ENCODE measurements at places on chromosomes 4 and X.

DNA sequence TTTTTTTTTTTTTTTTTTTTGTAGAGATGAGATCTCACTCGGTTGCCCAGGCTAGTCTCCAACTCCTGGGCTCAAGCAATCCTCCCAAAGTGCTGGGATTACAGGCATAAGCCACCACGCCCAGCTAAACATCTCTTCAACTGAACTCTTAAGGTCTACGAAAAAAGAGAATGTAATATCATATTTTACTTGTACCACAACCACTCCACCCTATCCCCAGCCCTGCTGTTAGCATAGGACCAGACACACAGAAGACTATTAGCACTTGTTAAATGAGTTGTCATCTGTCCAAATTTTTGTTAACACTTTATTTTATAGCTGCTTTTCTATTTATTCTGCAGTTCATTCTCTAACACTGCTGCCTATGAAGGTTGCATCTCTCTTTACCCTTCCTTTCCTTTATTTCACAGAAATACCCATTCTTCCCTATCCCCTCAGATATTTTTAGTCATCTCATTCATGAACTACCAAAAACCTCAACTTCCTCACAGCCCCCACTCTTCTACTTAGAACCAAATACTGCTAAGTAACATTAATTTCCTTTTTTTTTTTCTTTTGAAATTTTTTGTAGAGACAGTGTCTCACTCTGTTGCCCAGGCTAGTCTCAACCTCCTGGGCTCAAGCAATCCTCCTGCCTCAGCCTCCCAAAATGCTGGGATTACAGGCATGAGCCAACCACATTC, 10.1 kb downstream of the SNX12 start:
- no peak for DNase-seq

DNA sequence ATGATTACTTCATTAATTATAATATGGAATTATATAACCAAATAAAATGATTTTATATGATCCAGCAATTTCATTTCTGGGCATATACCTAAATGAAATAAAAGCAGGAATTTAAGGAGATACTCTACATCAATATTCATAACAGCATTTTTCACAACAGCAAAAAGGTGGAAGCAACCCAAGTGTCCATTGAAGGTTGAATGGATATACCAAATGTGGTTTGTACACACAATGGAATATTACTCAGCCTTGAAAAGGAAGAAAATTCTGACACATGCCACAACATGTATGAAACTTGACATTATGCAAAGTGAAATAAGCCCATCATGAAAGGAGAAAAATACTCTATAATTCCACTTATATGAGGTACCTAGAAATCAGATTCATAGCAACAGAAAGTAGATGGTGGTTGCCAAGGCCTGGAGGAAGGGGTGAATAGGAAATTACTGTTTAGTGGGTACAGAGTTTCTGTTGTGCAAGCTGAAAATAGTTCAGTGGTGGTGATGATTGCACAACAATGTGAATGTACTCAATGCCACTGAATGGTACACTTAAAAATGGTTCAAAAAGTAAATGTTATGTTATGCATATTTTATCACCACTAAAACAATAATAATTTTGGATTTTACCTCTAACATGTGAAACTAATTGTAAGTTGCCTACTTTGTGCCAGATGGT, 471.5 kb downstream of the SPRY1 start:
- no peak for DNase-seq

- no peak for DNase-seq
These were observed 10.3 kb downstream of the ADH6 start for GRCh38 chr4:99208719-99209075.

GRCh38 chrX:125436855-125437254, 117.2 kb downstream of the TEX13C start:
- DNase-seq, result no peak

- peak; percentile 24 for DNase-seq
These were observed 571.9 kb upstream of the LCORL start for GRCh38 chr4:18593297-18594002.

- DNase-seq, result no peak
These were observed 168.1 kb upstream of the MAP3K15 start for GRCh38 chrX:19683358-19683757.

DNA sequence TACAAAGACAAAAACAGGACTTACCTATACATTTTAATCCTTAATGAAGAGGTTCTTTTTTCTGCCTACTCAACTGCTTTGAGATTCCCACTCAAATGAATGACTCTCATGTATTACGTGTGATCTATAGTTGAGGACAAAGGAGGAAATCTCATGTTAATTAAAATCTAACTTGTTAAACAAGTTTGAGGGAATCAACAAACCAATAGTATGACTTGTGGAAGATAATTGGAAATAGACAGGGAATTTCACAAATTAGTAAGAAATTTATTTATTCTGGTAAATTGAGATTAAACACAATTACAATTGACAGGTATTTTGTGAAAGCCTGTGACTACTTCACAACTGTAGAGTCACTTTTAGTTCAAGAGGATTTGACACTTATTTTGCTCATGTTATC, at the start of gene TMPRSS11D:
Gene TMPRSS11D (minus strand): TSS at position 101 of the 400 bp plus-strand sequence. CDS start 69 bp downstream, at position 32.
- DNase-seq, result no peak

DNA sequence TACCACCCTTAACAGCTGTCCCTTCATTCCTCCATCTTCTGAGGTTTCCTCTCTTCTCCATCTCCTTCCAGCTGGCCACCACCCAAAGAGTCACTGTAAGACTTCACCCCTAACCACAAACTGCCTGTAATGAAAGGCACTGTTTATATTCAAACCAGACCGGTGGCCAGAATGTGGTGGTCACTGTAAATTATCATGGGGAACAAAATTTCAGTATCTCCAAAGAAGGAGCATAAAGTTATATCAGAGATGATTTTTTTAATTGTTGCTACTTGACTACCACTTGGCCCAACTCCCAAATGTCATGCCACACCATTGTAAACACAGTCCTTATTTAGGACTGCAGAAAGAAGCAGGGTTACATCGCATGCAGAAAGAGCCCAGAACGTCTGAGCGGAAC, 44.8 kb downstream of the SMARCA1 start:
- DNase-seq, result no peak

- DNase-seq, result no peak
These were observed 133.8 kb downstream of the SPRY1 start for GRCh38 chr4:123530357-123530756.

DNA sequence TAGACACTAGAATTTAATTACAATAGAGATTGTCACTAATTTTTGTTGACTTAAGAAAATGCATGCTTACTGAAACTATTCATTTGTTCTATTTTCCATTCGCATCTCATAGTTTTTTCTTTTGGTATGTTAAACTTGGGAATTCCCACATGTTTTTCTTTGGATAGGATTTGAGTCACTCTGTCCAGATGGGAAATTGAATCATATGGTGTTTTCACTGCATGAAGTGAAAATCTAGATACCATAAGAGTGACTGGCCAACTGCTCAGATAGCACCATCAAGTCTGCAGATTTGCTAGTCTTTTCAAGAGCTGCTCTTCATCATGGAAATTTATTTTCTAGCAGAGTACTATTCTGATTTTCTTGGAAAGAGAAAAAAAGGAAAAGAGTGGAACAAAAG, 172.6 kb downstream of the FAM47B start:
- no peak for DNase-seq

GRCh38 chr4:124427095-124427767, 285.3 kb downstream of the ANKRD50 start:
- no peak for DNase-seq

- DNase-seq, result no peak
These were observed 100.6 kb downstream of the ABLIM2 start for GRCh38 chr4:8058031-8058479.

- no peak for DNase-seq
These were observed 2.2 kb upstream of the MSANTD1 start for GRCh38 chr4:3246458-3247398.

DNA sequence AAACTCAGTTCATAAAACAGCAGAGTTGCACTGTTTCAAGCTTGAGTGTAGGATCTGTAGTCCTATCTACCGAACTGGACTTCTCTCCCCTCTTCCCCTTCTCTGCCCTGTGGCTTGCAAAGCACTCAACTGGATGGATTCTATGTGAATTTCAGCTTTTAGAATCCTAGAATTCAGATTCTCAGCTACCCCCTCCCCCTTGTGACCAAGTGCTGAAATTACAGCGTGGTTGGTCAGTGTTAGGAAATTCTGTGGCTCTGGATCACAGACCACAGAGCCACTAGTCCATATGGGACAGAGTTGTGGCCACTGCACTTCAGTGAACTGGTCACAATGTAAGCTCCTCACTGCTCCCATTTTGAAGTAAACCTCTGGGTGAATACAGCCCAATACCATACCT, 64.6 kb upstream of the TRPC5 start:
- no peak for DNase-seq

GRCh38 chr4:22071749-22072148, 123.2 kb upstream of the KCNIP4 start:
- no peak for DNase-seq

DNA sequence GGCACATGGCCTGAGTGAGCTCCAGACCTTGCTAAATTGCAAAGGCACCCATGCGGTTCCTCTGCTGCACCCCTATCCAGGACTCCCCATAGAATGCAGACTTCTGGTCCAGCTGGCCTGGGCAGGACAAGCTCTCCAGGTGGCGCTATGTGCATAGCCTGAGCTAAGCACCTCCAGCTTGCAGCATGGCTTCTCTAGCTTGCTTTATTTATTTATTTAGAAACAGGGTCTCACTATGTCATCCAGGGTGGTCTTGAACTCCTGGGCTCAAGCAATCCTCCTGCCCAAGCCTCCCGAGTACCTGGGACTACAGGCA, 5.5 kb upstream of the WFS1 start:
- DNase-seq, result no peak

DNA sequence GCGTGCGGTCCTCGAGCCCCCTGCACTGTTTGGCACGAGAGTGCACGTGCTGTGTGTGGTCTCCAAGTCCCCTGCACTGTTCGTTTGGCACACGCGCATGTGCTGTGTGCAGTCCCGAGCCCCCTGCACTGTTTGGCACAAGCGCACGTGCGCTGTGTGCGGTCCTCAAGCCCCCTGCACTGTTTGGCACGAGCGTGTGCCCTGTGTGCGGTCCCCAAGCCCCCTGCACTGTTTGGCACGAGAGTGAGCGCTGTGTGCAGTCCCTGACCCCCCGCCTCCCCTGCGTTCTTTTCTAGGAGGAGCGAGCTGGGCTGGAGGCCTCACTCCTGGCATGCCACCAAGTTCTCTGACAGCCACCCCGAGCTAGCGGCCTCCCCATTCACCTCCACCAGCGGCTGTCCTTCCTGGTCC, 76.5 kb upstream of the CLDN34 start:
- no peak for DNase-seq

- DNase-seq, result no peak
These were observed 14.8 kb upstream of the PAQR3 start for GRCh38 chr4:78953769-78954666.

DNA sequence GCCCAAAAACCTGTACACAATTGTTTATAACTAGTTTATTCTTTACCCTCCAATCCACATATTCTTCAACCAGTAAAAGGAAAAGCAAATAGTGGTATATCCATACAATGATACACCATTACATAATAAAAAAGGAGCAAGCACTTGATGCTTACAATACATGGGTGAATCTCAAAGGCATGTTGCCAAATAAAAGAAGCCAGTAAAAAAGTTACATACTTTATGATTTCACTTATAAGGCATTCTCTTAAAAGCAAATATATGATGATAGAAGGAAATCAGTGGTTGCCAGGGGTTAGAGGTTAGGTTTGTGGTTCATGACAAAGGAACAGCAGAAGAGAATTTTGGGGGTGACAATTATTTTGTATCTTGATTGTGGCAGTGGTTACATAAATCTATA, 896.1 kb upstream of the LCORL start:
- no peak for DNase-seq

- DNase-seq, result peak; percentile 33
These were observed at the start of gene AFF2 for GRCh38 chrX:148500423-148501385. TSS of gene AFF2 (plus strand) at chrX:148500617. CDS start at chrX:148501098, 481 bp downstream.

- DNase-seq, result no peak
These were observed 48.9 kb upstream of the TMSB15B start for GRCh38 chrX:103913356-103914020.

- DNase-seq, result no peak
These were observed 37.4 kb downstream of the FAM53A start for GRCh38 chr4:1646690-1647089.

- no peak for DNase-seq
These were observed 239.2 kb upstream of the GNPDA2 start for GRCh38 chr4:44965435-44966095.

DNA sequence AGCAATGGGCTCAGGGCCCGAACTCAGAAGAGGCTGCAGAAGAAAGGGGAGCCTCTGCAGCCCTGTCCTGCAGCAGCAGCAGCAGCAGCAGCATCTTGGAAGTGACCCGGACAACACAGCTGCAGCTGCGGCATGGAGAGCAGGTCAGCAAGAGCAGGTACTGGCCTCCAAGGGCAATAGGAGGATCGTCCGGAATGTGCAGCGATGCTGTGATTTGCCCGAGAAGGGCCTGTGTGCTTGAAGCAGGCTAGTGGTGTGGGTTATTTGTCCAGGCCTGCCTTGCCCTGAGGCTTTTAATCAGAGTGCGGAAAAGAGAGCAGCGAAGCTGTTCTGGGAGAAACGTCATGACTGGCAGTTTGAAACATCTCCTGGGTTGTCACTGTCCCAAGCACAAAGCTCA, 126.0 kb downstream of the F11 start:
- no peak for DNase-seq

DNA sequence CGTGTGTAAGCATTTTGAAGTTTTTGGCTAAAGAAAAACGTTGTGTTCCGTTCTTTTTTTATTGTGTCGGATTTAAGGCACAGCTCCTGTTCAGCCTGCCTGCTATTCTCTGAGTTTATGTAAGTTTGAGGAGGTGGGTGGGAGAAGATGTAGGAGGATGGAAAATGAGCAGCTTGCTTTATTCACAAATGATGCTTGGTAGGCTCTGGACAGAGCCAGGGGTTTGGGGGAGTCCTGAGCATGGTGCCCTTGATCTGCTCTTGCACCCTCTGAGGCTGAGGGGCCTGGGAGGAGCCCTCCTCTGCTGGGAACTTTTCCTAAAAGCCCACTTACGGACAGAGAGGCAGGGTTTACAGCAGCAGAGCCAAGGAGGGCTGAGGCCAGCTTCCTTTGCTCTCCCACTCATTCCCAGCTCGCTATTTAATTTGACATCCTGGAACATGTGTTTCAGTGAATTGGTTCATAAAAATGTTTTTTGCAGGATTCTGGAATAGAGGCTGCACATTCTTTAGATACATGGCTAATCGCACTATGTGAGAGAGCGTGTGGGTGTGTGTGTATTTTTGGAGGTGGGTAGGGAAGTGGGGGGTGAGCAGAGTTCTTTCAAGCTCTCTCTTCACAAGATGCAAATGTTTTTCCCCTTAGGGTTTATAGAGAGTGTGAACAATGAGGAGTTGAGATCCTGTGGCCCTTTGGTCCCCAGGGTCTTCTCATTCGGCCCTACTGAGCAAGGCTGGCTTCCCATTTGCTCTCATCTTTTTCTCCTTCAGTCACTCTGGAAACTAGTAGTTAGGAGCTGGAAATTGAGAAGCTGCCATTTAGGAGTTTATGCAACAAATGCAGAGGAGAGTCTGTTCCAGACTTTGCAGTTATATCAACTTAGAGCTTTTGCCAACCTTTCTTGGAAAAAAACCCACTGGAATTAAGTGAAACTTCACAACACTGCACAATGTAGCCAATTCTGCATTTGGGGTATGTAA, 32.1 kb downstream of the TMEM131L start:
- no peak for DNase-seq

GRCh38 chr4:53816561-53816960, 225.3 kb upstream of the LNX1 start:
- no peak for DNase-seq

- no peak for DNase-seq
These were observed 230.5 kb upstream of the LCORL start for GRCh38 chr4:18252052-18252451.
